ENCODE measurements at places on chromosomes 2 and 18. TPM values are rescaled to one million over a fixed set of nuclear protein-coding genes. Genes with fewer than 3 reads are reported as not detected.
A peak's percentile ranks its signal among the peaks of the same experiment; 100 is the strongest.

The NEURL3 gene
- not detected for total RNA-seq

- H3K27me3 ChIP-seq: peaks cover 7% of the 10 kb centered on the region
- no peak overlapping the region for H3K4me3 ChIP-seq
- DNase-seq: no peak
- H3K27ac ChIP-seq: no peak overlapping the region
These were observed 174.6 kb downstream of the ZNF385B start for GRCh38 chr2:179686718-179687342.

DNA sequence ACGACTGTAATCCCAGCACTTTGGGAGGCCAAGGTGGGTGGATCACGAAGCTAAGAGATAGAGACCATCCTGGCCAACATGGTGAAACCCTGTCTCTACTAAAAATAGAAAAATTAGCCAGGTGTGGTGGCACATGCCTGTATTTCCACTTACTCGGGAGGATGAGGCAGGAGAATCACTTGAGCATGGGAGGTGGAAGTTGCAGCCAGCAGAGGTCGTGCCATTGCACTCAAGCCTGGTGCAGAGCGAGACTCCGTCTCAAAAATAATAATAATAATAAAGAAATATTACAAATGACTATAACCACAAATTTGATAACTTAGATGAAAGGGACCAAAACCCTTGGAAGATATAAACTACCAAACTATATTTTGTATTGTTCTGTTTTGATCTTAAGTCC, 226.3 kb upstream of the GULP1 start:
- DNase-seq: no peak
- no peaks in the 10 kb centered on the region for H3K27me3 ChIP-seq
- H3K27ac ChIP-seq: no peak overlapping the region
- no peak overlapping the region for H3K4me3 ChIP-seq
- H3K4me1 ChIP-seq: no peaks in the 10 kb centered on the region

- no peaks in the 10 kb centered on the region for H3K36me3 ChIP-seq
- no peak for DNase-seq
- H3K4me3 ChIP-seq: no peak overlapping the region
- no peaks in the 10 kb centered on the region for H3K27me3 ChIP-seq
- no peak overlapping the region for H3K27ac ChIP-seq
- H3K4me1 ChIP-seq: peaks cover 9% of the 10 kb centered on the region
These were observed 51.0 kb upstream of the GLS start for GRCh38 chr2:190829642-190830041.

DNA sequence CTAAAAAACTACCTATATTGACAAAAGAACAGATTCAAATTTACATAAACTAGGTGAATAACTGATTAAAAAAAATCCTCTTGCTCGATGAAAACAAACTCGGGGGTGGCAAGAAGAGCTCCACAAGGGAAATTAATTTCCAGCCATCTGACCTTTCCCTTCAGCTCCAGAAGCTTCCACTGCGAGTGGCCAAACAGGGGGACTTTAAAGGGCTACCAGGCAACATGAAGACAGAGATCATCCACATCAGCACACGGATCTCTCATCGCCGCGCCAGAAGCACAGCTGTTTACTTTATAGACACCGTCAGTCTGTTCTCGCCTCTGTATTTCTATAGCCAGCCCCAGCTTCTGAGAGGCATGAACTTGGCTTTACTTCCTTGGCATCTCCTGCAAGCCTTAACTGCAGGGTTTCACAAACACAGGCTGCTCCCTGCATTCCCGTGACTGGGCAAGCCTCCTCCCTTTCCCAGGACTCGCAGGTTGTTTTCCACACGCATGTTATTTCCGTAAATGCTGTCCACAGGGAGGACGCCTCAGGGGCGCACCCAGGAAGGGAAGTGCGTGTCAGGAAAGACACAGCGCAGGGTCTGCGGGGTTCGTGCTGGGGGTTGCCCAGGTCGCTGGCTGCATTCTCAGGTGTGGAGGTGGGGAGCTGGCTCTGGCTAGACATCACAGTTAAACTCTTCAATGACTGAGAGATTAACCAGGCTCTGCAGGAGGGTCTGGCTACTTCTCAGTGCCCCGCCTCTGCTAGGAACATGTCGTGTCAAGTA, 85.0 kb downstream of the USP40 start:
- DNase-seq: no peak
- peak overlapping the region; percentile 90 for H3K27ac ChIP-seq
- H3K27me3 ChIP-seq: no peaks in the 10 kb centered on the region
- peaks cover 24% of the 10 kb centered on the region for H3K36me3 ChIP-seq

DNA sequence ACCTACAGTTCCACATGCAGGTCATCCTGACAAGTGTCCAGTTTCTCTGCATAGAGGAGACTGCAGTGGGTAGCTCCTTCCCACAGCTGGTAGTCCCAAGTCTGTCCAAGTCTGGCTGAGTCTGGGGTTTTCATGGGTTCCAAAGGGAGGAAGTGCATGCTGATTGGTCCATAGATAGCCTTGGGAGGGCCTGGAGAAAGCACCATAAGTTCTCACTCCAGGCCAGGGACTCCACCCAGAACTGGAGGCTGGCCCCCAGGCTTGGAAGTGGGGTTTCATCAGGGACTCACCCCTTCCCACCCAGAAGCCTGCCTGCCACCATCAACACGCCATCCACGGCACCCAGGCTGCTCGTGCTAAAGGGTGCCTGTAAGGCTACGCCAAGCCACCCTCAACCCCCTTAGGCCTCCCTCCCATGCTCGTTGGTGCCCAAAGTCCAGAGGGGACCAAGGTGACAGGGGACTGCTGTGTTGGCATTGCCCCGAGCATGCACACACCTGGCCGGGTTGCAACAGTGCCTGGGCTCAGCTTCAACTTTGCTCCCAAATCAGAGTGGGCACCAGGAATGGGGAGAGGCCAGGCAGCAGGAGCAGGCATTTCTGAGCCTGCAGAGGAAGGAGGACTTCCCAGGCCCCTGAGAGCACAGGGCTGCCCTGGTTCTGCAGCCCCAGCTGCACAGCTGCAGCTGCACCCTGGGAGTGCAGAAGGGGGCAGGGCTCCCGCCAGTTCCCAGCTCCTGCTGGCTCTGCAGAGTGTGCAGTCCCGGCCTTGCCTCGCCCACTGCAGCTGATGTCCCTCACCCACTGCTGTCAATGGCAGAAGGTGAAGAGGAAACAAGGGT, 116.5 kb upstream of the MAP2 start:
- no peak overlapping the region for H3K4me3 ChIP-seq
- H3K4me1 ChIP-seq: no peaks in the 10 kb centered on the region
- peaks cover 38% of the 10 kb centered on the region for H3K27me3 ChIP-seq
- H3K27ac ChIP-seq: no peak overlapping the region
- H3K36me3 ChIP-seq: no peaks in the 10 kb centered on the region
- DNase-seq: peak; percentile 75

DNA sequence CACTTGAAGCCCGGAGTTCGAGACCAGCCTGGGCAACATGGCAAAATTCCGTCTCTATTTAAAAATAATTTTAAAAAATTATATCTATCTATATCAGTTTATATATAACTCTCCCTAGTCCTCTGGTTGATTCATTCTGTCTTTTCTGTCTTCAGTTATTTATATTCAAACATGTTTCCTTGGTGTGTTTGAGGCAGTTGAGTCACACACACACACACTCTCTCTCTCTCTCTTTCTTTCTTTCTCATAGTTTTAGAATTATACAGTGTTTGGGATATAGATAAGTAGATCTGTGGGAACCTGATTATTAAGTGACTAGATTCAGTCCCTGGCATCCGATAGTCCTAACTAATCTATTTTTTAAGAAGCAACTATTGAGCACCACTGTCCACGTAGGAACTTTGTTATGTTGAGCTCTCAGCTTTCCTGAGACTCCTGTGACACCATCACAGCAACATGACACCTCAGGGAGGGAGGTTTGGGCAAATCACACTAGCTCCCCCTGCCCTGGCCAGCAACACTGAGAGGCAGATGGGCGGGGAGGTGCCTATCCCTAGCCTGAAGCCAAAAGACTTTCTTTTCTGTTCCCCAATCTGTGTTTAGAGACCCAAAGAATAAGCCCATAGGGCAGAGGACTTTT, 482.7 kb downstream of the DLGAP1 start:
- H3K27me3 ChIP-seq: no peaks in the 10 kb centered on the region
- no peaks in the 10 kb centered on the region for H3K36me3 ChIP-seq
- H3K27ac ChIP-seq: no peak overlapping the region
- no peak overlapping the region for H3K4me3 ChIP-seq
- H3K4me1 ChIP-seq: peaks cover 8% of the 10 kb centered on the region
